ENCODE measurements at places on chromosomes 13 and 19. TPM values are rescaled to one million over a fixed set of nuclear protein-coding genes. Genes with fewer than 3 reads are reported as not detected.

Gene JOSD2
- 37.2 TPM for total RNA-seq

Gene ZNF723
- not detected for total RNA-seq

Gene MBOAT7
- total RNA-seq: 48.3 TPM

Gene IGFL1
- total RNA-seq: not detected

Gene SMIM44
- total RNA-seq: not detected

Gene PNMA8C
- total RNA-seq: 0.19 TPM

Gene URAD
- total RNA-seq: not detected

Gene EHD2
- total RNA-seq: 110 TPM

Gene ZNF709
- total RNA-seq: 5.9 TPM

Gene ICAM5
- total RNA-seq: 0.96 TPM

Gene PGLYRP1
- not detected for total RNA-seq

Gene CEACAM3
- not detected for total RNA-seq

Gene LRRC63
- 0.28 TPM for total RNA-seq
